CD4-positive, alpha-beta T cell treated with Interleukin-4 for 1 hour (primary cell): ENCODE measurements at places on chromosomes 2 and 18.

- DNase-seq = no peak
These were observed 216.2 kb downstream of the TFCP2L1 start for GRCh38 chr2:121068851-121069250.

- DNase-seq = no peak
These were observed 88.0 kb downstream of the LTBP1 start for GRCh38 chr2:33034784-33035183.

DNA sequence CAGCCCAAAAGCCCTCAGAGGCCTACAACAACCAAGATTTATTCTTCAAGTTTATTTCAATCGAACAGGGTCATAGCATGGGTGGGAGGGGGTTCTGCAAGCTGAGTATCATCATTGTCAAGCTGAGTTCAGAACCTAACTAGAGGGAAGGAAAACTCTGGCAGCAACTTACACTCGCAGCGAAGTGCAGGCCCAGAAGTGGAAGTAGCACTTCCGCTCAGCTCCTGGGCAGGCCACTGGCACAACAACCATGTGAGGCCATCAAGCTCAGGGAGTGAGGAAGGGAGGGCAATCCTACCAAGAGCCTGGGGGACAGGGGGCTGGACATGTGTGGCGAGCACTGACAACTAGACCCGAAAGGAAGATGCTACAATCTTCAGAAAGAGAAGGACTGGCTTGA, 4.8 kb downstream of the UXS1 start:
- no peak for DNase-seq

DNA sequence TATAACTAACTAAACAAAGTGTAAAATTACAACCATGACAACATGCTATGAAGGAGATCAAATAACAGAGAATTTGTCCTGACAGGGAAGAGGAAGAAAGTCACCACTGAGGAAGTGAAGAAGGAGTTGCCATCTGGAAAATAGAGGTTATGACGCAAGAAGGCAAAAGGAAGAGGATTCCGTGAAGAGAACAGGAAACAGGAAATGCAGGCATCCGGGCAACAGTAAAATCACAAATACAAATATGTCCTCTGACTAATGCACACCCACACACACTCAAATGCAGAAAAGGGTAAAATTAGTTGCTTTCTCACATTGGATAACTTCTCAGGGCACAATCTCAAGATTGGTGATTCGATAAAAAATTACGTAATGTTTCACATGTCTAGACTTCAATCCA, 278.4 kb downstream of the TMX3 start:
- no peak for DNase-seq

DNA sequence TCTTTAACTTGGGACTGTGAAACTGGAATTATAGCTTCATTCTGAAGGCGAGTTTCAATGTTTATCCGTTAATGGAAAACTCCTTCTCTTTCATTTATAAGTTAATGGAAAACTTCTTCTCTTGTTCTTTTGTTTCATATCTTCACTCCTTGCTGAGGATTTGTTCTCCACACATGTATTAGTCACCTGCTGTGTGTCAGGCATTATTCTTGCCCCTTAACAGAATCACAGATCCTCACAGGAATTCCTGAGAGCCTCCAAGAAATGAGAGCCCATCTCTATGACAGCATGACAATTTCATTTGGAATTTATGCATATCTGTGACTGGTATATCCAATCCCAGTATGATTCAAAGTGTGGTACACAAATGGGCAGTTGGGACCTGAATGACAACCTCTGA, 545.8 kb downstream of the BCL11A start:
- no peak for DNase-seq

- no peak for DNase-seq
These were observed 242.2 kb downstream of the TGIF1 start for GRCh38 chr18:3692113-3692621.

GRCh38 chr18:53909668-53910067, 314.8 kb downstream of the MBD2 start:
- no peak for DNase-seq

DNA sequence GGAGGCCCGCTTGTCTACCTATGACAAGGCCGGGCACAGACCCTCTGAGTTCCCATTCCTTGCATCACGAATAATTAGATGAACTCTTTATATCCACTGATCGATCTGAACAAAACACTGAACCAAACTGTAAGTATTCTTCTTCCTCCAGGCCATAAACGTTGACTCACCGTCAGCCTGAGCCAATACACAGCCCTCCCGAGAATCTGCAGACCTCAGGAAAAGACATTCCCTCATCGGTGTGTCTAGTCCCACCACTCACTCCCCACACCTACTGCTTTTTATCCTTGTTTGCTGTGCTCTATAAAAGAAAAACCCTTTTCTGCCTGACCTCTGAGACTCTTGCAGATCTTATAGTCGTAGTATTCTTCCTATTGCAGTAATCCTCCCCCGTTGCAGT, 41.0 kb downstream of the TMEM87B start:
- no peak for DNase-seq

DNA sequence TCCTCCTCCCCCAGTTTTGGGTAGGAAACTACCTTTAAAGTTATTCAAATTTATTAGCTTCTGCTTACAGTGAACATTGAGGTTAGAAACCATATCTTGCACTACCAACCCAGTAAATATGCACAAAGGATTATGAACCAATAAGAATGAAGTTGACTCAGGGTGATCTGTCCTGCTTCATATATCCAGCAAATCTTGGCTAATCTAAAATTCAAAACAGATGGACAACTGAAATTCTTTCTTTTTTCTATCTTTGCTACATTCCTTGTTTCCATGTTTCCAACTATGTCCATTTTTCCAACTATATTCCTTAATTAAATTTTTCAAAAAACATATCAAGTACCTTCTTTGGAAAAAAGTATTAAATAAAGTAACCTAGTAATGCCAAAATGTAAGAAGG, 149.3 kb downstream of the FAM124B start:
- DNase-seq = no peak

DNA sequence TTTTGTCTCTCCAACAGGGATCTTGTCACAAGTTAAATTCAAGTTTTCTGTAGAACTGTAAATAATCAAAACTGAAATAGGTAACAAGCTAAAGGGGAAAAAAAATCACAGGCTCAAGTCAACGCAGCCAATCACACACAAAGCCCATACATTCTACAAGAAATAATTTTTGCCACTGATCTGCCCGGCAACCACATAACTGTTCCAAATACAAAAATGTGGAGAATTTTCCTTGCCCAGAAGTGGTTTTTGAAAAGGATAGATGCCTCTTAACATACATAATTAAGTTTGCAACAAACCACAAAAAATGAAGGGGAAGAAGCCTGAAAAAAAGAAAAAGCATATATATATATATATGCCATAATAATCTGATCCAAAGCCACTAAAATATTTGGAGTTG, 60.3 kb downstream of the FARSB start:
- no peak for DNase-seq

DNA sequence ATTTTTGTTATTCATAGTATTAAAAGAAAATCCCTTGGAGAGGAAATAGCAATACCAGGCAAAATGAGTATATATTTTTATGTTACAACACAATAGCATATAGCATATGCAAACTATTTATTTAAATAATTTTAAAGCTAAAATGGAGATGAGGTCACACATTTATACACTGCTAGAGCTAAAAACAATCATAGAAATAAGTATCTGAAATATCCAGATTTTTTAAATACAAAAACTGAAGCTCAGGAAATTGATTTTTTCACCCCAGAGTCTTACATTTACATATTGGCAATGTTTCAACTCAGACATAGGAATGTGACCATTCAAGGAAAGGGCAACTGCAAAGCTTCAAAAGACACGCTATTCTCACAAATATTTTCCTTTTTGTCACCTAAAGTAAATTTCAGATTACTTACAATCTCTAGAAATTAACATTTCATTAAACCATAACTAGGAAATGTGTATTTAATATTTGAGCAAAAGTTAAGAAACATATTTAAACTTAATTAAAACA, 8.9 kb downstream of the TFPI start:
- DNase-seq = no peak
